ENCODE measurements at places on chromosomes 16 and 17.

DNA sequence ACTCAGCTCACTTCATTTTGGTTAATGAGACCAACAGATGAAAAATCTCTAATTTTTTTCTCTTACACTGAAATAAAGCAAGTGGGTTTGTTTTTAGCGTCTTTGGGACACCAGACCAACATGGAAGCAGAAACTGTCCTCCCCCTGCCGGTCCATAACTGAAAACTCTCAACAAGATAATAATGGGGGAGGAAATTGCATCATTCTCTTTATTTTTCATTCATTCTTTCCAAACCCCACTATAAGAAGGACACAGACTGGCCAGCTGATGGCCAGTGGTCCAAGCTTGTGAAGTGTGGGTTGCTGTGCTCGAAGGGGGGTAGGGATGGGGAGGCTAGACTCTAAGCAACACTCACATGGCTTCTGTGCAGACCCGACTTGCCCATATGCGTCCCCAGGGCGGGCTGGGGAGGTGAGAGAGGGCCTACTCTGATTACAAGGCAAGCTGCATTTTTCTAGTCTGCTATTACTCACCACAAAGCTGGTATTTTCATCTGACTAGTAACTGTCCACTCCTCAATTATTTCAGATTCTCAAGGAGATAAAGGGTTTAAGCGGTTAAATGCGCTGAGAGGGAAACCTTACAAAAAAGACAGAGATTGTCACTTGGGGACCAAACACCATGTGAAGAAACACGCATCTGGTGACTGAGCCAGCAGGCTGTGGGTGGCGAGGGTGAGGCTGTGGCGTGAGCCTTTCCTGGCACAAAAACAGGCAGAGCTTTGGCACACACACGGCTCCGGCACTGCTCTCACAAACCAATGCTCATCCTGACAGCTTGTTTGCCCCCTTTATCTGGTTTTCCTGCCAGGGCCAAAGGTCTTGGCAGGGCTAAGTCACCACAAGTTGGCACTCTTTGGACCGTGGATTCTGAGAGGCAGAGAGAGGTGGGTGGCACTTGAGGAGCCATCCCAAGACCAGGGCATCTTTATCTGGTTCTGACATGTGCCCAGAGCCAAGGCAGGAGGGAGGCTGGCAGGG lies 38.2 kb downstream of the MARF1 start:
- no peak for DNase-seq

DNA sequence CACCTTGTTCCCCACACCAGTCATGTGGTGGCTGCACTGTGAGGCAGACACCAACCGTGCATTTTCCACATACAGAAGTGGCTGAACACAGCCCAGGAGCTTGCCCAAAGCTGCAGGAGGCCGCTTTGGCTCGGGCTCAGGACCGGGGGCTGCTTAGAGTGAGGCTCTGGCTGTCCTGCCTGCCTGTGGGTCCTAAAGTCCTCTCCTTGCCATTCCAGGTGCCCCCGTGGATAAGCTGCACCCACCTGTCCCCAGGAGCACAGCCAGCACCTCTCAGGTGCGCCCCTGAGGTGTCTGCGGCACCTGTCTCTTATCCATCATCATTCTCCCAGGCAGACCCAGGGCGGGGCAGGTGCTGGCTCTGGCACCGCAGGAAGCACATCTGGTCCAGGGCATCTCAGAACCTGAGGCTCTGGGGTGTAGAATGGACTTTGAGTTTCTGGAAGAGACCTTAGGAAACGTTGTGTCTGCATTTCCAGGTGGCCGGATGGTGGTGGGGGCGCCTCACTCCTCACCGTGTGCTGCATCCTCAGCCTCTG lies 180.5 kb upstream of the ZNF469 start:
- DNase-seq, result no peak

DNA sequence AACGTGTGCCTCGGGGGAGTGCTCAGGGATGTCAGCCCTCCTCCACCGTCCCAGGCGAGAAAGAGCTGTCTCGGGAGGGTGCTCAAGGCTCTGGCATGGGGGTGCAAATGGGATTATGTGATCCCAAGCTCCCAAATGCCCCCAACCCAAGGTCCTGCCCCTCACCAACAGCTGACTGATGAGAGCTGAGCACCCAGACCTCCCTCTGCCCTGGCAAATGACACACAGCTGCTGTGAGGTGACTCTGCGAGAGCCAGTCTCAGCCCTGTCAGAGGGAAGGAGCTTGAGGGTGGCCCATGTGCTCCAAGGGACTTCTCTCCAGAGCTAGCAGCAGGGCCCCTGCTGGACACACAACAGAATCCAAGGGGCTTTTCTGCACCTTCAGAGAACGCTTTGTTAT lies 7.7 kb downstream of the CDH5 start:
- DNase-seq, result no peak

- DNase-seq, result no peak
Observed at GRCh38 chr17:21127509-21128077, 829 bp downstream of the DHRS7B start.

GRCh38 chr16:88806491-88807111 lies 3.0 kb downstream of the CDT1 start:
- no peak for DNase-seq

Measured in activated T-helper 1 cell treated with Interleukin-2 at 50 U/mL for 16 hours (primary cell).